ENCODE measurements at places on chromosomes 6 and 20.

DNA sequence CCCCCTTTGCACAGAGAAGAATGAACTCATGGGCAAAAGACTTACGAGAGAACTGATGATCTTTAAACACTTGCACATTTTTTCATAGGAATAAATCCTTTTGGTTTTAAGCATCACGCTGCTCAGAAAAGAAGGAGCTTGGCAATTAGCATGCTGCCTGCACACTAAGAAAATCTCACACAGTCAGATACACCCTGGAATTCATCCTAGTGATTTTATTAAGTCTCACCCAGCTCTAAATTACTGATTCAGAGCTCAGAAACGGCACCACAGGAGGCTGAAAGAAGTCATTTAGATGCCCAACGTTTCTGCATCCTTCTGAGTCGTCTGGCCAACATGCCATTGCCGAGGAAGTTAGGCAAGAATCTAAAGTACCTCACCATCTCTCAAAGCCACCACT lies 18.0 kb upstream of the NRSN1 start:
- no peak for DNase-seq

- peak; percentile 51 for DNase-seq
Observed at GRCh38 chr6:147131532-147132128, 72.6 kb upstream of the STXBP5 start.

DNA sequence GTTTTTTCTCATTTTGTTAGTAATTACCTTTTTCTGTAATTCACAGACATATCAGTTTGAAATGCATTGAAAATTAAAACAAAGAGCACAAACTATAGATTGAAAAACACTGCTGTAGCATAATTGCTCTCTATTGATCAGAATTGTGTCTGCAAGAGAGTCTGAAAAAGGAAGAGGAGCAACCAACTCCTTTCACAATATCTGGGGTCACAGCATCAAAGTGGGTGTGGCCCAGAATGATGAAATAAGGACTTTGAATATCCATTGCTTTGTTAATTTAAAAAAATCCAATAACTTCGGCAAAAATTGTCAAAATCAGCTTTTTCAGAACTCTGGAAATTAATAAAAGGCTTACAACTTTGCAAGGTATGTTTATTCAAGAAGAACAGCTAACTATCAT lies 99.2 kb downstream of the MYLK4 start:
- DNase-seq = no peak

DNA sequence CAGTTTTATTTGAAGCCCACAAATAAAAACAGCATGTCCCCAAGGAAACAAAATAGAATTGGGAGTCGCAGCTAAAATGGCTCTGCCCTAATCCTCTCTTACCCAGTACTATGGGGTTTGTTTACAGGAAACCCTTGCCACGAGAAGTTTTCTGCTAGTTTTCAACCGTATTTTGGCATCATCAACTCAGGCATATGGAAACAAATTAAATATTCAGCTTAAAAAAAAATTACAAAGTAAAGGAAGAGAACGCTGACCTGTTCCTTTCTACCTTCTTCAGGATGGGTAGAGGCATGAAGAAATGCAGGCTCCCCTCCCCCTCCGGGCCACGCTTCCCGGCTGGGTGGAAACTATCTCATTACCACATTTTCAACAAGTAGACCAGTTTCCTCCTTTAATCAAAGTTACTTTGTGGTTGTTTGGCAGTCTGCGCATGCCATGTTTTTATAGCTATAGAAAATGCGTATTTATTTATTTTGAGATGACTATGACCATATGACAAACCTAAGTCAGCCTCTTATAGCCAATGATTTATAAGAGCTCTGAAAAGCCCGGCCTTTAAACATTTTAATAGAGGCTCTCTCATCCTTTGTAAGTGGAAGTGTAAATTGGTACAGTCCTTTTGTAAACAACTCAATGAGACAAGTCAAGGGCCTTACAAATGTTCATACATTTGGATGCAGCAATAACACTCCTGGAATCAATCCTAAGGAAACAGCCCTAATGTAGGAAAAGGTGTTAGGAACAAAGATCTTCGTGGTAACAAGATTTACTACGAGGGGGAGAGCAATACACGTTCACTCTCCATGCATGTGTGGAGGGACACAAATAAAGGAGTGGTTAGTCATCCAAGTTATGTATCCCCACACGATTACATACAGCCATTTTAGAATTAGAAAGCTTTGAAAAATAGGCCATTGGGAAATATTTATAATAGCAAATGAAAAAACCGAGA lies 16.1 kb upstream of the ZNF217 start:
- no peak for DNase-seq

DNA sequence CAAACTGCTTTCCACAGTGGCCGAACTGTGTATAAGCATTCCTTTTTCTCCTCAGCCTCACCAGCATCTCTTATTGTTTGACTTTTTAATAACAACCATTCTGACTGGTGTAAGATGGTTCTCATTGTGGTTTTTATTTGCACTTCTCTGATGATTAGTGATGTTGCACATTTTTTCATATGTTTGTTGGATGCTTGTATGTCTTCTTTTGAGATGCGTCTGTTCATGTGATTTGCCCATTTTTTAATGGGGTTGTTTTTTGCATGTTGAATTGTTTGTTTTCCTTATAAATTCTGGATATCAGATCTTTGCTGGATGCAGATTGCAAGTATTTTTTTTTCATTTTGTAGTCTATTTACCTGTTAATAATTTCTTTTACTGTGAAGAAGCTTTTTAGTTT lies 11.2 kb upstream of the ZSCAN12 start:
- no peak for DNase-seq

DNA sequence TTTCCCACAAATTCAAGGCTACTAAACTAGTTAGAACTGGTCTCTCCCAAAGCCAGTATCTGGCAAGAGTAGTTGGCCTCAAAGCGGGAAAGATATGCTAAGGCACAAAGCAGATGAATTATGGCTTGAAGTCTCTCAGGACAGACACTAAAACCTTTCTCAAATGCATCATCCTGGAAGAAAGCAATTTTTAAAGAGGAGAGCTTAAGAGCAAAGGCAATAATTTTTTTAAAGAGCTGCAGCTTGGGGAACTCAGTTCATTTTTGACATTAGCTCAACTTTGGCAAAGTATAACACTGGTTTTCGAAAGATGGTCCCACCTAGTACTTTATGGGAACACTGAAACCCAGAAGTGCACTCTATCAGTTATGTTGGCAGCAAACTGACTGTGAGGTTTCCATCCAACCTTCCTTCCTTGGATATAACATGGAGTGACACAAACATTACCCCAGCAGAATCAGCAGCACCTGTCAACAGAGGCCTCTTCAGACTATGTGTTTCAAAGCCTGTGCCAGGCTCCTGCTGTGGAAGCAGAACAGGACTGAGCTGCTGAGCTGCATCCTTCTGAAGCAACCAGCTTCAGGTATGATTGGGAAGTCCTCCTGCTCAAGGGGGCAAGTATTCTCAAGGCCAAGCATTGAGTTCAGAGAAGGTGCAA lies 852.3 kb upstream of the HS3ST5 start:
- DNase-seq = no peak

- DNase-seq = no peak
Observed at GRCh38 chr6:153117986-153118879, 12.8 kb downstream of the RGS17 start.

DNA sequence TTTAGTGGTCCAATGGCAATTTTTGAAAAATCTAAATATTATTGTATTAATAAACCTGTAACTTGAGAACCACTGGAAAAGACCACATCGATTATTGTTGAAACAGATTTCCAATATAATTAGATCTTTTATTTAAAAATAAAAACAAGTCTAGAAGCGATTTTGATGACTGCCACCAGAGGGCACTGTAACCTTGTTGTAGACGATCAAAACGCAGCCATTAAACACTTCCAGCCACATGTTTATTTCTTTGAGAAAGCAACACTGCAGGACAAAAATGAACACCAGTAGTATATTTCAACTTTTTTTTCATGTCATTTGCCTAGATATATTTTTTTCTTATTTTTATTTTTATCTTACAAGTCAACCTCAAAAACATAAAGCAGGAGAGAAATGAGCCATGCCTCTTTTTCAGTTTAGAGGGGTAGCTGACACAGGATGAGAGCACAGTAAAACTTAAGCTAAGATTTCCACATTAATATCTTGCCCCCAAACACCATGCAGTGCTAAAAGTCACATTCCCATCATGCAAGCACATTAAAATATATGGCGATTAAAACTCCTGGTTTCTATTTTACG lies 115.4 kb downstream of the OPRM1 start:
- peak; percentile 30 for DNase-seq

DNA sequence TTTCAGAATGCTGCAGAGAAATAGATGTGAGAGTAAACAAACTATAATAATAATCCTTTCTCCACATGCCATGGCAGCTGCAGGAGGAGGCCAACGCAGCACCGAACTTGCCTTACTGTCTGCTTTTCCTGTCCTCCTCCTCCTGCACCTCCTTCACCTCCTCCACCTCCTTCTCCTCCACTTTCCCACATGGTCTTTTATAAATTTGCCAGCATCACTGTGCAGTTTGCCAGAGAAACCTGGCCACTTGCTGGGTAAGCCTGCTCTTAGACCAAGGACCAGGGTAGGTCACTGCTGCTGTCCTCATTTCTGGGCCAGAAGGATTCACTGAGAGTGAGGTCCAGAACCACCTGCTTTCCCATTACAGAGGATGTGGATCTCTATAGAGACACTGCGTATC lies 8.7 kb downstream of the SGK1 start:
- DNase-seq = no peak

DNA sequence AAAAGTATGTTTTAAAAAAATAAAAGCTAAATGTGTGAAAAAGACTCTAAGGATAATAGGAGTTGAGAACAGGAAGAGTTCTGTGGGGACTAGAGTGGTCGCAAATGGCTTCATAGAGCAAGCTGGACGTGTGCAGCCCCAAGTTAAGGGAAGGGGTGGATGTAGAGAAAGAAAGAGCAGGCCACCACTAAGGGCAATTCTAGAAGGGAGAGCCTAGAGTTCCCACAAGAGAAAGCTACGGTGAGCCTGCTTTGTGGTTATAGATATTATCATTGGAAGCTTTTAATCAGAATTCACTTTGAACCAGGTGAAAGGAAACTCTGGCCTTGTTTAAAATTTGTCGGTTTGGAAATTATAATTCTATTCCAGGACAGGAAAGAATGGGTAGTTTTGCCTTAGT lies 101.6 kb downstream of the HIVEP2 start:
- no peak for DNase-seq

- no peak for DNase-seq
Observed at GRCh38 chr6:1612299-1612973, 2.7 kb downstream of the FOXC1 start.

DNA sequence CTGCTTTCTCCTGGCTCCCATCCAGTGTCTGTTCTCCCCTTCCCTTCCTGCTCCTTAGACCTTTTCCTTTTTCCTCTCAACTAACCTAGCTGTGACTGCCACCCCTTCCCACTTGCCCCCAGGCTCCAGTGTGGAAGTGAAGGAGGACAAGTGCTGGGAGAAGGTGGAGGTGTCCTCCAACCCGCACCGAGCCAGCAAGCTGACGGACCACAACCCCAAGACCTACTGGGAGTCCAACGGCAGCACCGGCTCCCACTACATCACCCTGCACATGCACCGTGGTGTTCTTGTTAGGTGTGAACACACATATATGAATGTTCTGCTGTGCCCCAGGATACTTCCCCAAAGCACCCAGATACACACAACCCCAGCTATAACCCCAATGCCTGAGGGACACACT lies 18.5 kb downstream of the CUL9 start:
- no peak for DNase-seq

- no peak for DNase-seq
Observed at GRCh38 chr20:48293671-48294070, 508.4 kb upstream of the SULF2 start.

- no peak for DNase-seq
Observed at GRCh38 chr20:20292472-20292871, 75.4 kb upstream of the INSM1 start.

- DNase-seq = no peak
Observed at GRCh38 chr6:14381829-14382677, 264.5 kb downstream of the CD83 start.

- no peak for DNase-seq
Observed at GRCh38 chr20:54368570-54368969, 106.8 kb upstream of the DOK5 start.

DNA sequence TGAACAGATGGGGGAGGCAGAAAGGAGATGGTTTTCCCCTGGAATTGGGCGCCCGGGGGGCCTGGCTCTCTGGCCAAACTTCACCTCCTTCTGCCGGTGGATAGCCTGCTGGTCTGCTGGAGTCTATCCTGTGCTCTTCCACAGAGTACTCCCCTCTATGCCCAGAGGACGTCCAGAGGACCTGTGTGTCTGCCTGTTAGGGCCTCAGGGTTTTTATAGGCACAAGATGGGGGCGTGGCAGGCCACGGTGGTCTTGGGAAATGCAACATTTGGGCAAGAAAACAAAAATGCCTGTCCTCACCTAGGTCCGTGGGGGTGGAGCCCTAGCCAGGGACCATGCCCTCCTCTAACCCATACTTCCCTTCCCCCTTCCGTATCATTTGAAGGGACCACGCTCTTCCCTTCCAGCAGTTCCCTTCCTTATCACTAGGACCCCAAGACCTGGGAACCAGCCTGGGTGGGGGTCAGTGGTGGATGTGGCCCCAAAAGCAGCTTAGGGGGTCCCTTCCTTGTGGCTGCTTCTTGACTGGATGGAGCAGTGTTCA lies 53.6 kb upstream of the ZNF337 start:
- DNase-seq = no peak

- DNase-seq = no peak
Observed at GRCh38 chr20:8321001-8321400, 188.9 kb downstream of the PLCB1 start.

- no peak for DNase-seq
Observed at GRCh38 chr20:24853916-24854315, 95.2 kb upstream of the CST7 start.

GRCh38 chr20:57440678-57441509 lies 49.7 kb downstream of the RBM38 start:
- DNase-seq = no peak

DNA sequence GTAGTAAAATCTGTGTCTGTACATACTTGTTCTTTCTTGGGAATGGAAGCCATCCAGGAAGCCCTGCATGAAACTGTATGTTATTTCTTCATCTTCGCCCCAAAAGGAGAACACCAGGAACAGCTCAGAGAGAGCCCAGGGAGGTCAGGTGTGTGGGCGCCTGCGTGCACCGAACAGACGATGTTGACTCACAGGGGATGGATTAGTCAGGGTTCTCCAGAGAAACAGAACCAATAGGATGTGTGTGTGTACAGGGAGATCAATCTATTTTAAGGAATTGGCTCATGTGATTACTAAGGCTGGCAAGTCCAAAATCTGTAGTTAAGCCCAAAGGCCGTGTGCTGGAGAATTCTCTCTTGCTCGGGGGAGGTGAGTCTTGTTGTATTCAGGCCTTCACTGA lies 45.7 kb downstream of the RNASET2 start:
- DNase-seq = no peak

GRCh38 chr20:52959125-52959524 lies 13.0 kb upstream of the TSHZ2 start:
- DNase-seq = no peak

GRCh38 chr6:45663251-45664221 lies 285.8 kb upstream of the SUPT3H start:
- DNase-seq = no peak

- DNase-seq = peak; percentile 9
Observed at GRCh38 chr6:10163203-10163962, 251.5 kb downstream of the TFAP2A start.

- DNase-seq = no peak
Observed at GRCh38 chr6:149334682-149335160, 17.2 kb downstream of the TAB2 start.

Data from retinal pigment epithelial cell (primary cell).